H9 (cell line): ENCODE measurements at places on chromosomes 7 and 10. TPM values are rescaled to one million over a fixed set of nuclear protein-coding genes. Genes with fewer than 3 reads are reported as not detected.

DNA sequence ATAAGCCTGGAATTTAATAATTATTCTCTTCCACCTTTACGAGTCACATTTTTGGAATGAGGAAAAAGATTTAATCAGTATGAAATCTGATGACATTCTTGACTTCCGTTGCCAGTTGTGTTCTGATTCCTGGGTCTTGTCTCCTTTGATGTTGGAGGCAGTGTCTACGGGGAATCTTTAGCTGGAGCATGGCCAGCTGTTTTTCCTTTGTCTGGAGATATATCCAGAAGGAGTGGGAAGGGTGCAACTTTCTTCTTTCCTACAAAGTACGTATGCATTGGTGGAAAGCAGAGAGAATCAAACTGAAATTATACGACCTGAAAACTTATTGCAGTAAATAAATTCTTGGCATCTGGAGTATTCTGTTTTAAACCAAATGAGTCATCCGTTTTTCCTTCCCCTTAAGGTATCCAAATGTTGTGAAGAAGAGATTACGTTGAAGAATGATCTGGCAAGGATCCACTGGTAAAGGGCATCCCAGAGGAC, 6.9 kb upstream of the GNG11 start:
- DNase-seq = no peak

DNA sequence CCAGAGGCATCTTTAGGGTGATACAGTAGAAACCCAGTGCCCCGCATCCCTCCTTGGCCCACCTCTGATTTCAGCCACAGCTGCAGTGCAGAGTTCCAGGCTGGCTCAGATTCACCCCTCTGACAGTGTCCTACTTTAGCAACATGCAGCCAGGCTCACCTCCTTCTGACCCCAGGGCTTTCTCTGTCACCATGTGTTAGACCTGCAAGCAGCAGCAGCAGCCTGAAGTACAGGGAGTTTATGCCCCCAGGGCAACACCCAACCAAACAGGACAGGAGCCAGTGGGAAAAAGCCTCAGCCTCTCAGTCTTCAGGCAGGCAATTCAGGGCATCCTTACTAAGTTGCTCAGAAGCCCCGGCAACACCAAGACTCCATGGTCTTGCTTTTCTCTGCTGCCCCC, 109.0 kb upstream of the PLXNA4 start:
- DNase-seq = peak; percentile 43

DNA sequence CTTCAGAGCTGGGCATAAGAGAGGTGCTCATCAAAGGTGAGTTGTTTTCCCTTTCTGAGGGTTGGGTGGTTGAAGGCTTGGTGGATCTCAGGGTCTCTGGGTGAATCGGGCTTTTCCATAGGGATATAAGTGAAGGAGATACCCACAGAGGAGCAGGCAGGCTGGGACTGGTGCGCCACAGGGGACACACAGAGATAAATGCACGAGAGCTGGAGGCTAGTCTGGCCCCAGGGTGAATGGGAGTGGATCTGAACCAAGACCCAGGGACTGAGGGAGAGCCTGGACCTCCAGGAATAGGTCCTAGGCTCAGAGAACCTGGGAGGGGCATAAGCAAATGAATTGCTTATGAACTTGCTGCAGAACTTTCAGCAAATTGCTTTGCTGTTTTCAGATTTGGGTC, 61.5 kb downstream of the LRRC18 start:
- no peak for DNase-seq

DNA sequence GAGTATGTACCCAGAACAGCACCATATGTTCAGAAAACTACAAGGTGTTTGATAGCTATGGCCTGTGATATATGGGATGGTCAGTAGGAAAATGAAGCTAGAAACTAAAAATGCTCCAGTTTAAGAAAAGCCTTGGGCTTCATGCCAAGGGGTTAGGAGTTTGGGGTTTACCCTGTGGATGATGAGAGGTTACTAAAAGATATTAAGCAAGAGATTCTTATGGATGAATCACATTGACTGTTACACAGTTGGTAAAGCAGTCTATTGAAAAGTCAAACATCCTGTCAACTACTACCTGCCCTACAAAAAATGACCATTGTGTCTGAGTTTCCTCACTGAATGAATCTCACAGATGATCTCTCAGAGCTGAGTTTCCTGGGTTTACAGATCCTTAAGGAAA, 166.2 kb upstream of the INHBA start:
- DNase-seq = no peak

GRCh38 chr7:36487756-36488336, 98.2 kb downstream of the ANLN start:
- no peak for DNase-seq

DNA sequence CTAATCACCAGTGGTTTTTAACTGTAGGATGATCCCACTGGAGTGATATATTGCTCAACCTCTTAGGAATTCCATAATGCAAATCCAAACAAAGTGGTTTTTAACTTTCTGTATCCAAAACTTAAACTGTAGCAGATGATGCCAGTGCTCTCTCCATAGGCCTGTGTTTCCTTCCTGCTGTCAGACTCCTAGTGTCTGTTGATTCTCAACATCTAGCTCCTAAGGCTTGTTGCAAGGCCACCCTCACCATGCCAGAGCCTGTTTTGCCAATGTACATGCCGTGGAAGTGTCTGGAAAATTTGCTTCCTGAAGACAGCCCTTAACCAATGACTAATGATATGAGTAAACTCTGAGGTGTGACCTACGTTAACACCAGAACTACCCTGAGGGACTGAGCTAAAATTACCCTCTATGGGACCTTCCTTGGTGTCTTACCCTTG, 39.3 kb downstream of the C1GALT1 start:
- DNase-seq = no peak

Gene CDK6
- 30.0 and 32.4 TPM in 2 replicates for total RNA-seq

Gene FAM25A
- total RNA-seq = not detected in 2 replicates
